ENCODE measurements at places on chromosomes 16 and 17.

DNA sequence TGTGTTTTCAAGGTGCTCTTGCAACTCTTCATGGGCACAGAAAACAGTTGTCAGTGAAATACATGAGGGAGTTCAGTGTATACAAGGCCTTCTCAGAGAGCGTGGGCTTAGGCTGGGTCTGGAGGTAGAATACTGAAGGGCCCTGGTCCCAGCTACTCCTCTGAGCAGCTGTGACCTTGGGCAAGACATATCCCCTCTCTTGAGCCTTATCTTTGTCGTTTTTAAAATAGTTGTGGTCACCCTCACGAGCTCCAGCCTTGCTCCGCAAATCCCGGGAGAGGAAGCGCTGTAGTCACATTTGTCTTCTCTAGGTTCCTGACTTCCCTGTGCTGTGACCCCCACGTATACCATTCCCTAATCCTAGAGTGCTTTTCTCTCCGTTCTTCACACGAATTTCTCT is 3.6 kb downstream of the ZNRF1 start:
- DNase-seq, result no peak

GRCh38 chr17:42781639-42782165 is 1.3 kb downstream of the WNK4 start:
- DNase-seq, result no peak

GRCh38 chr17:81558941-81559806 is 7.0 kb upstream of the FAAP100 start:
- DNase-seq, result no peak

- DNase-seq, result peak; percentile 26
Measured at GRCh38 chr16:56603589-56603988, 4.8 kb upstream of the MT2A start.

DNA sequence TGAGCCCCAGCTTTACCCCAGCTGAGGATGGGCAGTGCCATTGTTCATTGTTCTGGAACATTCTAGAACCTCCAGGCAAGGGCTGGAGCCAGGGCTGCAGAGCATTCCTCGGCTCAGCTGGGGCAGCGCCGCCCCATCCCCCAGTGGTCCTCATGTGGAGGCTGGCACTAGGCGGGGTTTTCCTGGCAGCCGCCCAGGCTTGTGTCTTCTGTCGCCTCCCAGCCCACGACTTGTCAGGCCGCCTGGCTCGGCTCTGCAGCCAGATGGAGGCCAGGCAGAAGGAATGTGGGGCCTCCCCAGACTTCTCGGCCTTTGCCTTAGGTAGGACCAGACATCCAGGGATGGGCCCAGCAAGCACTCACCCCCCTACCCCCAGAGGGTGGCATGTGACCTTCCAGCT is at the start of gene TMEM95:
Gene TMEM95 (plus strand): TSS at position 104 of the 400 bp plus-strand sequence. CDS start 49 bp downstream, at position 153.
- no peak for DNase-seq

DNA sequence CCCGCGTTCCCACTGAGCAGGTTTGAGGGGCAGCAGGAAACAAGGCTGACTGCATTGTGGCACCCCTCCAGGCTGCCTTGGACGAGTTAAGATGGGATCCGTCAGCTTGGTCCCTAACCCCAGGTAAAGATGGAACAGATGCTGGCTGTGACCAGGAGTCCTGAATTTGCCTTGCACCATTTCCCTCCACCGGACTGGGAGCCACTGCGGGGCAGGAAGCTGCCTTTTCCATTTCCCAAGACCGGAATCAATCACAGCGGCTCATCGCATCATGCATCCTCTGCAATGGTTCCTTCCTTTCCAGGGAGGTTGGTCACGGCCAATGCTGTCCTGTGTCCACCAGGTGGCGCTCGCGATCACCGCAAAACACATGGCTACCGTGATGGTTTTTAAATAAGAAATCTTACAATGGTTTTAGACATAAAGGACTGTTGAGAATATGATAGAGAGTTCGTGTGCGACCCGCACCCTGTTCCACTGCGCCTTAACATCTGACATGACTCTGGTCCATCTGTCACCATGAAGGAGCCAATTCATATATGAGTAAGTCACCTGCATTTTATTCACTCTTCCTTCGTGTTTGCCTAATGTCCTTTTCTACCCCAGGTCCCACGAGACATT is 6.8 kb upstream of the MEAK7 start:
- DNase-seq, result peak; percentile 87

DNA sequence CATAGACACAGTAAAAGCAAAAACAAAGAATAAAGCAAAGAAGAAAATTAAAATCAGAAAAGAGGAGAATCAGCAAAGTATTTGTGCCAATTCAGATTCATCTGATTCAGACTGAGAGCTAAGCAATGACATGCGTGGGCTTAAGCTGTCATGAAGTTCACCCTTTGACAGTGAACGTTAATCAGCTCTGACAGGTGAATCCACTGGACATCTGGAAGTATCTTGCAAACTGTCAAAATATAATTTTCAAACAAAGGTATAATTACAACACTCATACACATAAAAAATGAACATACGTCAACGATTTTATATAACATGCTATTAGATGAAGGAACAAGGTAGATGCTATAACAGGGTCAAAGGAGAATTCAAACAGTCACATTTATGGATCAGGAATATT is 596.3 kb upstream of the SALL1 start:
- no peak for DNase-seq

GRCh38 chr16:733382-734207 is 6.7 kb downstream of the HAGHL start:
- peak; percentile 69 for DNase-seq

DNA sequence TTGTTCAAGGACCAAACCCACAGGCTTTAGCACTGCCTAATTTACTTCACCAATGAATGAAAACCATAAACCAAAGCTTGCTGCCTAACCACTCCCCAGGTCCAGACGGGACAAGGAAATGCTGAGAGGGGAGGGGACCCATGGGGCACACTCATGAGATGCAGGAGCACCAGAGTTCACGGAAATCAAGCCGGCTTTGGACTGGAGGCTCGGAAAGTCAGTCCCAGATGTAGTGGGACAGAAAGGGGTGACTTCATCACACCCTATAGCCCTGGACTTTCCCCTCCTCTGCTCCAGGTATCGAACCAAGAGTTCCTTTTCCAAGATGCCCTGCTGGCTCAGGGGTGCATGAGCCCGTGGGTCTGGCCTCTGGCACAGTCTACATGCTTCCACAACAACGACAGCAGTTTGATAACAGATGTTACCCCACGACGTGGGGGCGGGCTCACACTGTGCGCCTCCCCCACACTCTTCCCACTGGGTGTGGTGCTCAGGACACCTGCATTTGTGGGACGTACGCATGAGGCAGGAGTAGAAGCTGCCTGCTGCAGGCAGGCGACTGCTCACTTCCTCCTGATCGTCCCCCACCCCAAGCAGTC is 63.2 kb downstream of the AMFR start:
- peak; percentile 1 for DNase-seq

GRCh38 chr17:29621751-29622194 is 939 bp downstream of the CORO6 start:
- DNase-seq, result no peak

GRCh38 chr16:51877686-51878085 is 669.3 kb downstream of the TOX3 start:
- no peak for DNase-seq

DNA sequence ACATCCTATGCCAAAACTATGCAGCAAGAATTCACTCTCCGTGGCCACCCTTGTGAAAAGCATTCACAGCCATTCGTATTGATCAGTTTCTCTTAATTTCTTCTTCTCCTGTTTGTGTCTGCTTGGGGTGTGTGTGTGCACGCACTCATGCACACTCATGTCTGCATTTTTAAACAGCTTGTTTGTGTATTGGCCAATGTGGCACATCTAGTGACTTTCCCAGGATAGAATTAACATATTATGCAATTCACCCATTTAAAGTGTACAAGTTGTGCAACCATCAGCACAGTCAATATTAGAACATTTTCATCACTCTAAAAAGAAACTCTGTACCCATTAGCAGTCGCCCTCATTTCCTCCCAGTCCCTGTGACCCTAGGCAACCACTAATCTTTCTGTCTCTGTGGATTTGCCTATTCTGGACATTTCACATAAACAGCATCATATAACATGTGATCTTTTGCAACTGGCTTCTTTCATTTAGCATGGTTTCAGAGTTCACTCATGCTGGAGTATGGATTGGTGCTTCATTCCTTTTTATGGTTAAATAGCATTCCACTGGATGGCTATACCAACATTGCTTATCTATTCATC is 20.1 kb downstream of the IRX3 start:
- DNase-seq, result no peak

DNA sequence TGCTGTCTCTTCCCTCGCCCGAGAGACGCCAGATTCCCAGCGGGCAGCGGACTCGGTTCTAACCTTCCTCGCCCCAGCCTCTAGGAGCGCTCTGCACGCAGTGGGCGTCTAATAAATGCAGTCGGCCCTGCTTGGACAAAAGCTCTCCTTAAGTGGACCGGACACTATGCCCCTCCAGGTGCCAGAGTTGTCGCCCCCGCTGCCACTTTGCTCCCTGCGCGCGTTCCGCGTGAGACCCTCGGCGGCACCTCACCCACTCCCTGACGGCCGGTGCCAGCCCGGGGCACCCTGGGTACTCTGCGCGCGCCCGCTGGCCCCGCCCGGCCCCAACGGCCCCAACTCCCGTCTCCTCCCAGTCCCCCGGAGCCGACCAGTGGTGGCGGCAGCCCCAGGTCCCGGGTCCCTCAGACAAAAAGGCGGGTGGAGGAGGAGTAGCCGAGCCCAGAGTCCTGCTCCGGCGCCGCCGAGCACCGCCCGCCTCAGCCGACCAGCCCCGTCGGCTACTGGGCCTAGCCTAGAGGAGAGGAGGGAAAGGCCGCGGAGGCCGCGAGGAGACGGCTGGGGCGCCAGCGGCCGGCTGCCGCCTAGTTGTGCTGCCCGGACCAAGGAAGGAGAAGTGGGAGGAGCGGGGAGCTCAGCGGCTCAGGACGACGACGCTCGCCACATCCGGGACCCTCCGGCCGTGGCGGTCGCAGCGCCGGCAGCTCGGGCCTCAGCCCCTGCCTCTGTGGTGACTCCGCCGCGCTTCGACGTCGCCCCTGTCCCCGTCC is 123.0 kb downstream of the GOSR1 start:
- DNase-seq, result peak; percentile 81

- DNase-seq, result no peak
Measured at GRCh38 chr16:8828541-8829165, 31.0 kb downstream of the PMM2 start.

- no peak for DNase-seq
Measured at GRCh38 chr16:71557954-71558582, 18.8 kb downstream of the TAT start.

GRCh38 chr16:51573191-51573590 is 422.1 kb upstream of the SALL1 start:
- no peak for DNase-seq

GRCh38 chr16:23131036-23131435 is 18.2 kb downstream of the USP31 start:
- DNase-seq, result no peak
